Stimulated activated naive CD4-positive, alpha-beta T cell (primary cell): ENCODE measurements at places on chromosomes 5 and 9.

GRCh38 chr5:176648474-176649194, 1.4 kb downstream of the TSPAN17 start:
- peak; percentile 4 for DNase-seq

GRCh38 chr9:99850736-99851499, 29.2 kb downstream of the NR4A3 start:
- no peak for DNase-seq

DNA sequence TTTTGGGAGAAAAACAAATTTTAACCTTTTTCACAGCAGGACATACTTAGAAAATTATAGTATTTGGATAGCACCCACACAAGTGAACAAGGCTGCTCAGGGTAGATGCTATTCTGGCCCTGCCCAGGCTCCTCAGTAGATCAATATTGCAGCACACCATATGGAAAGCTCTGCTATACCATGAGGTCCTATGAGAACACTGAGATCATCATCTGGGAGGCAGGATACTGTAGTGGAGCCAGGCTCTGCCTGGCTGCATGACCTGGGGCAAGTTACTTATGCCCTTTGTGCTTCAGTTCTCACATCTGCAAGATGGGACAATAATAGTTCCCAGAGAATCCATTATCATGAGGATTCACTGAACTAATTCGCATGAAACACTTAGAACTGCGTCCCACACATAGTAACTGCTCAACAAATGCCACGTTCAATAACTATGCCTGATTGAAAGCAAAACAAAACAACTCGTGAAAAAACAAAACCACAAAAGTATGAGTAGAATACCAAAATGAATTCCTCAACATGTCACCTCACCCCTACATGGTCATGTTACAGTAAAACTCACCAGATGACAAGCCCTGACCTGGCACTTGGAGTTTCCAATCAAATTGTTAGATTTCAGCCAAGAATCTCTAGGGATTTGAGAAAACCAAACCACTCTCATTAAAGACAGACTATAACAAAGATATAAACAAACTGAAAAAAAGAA, 31.9 kb downstream of the ARSB start:
- no peak for DNase-seq

GRCh38 chr9:23728736-23729135, 97.3 kb downstream of the ELAVL2 start:
- no peak for DNase-seq

- no peak for DNase-seq
Observed at GRCh38 chr5:6435356-6435755, 13.3 kb upstream of the UBE2QL1 start.

- no peak for DNase-seq
Observed at GRCh38 chr9:105887679-105888078, 193.3 kb downstream of the TMEM38B start.

GRCh38 chr5:158519433-158520021, 580.2 kb downstream of the EBF1 start:
- no peak for DNase-seq

DNA sequence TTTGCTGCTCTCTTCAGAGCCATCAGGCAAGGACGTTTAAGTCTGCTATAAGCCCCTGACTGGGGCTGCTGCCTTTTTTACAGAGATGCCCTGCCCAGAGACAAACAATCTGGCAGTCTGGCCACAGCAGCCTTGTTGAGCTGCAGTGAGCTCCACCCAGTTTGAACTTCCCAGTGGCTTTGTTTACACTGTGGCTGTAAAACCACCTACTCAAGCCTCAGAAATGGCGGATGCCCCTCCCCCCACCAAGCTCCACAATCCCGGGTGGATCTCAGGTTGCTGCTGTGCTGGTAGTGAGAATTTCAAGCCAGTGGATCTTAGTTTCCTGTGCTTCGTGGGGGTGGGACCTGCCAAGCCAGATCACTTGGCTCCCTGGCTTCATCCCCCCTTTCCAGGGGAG, 59.7 kb upstream of the SNCAIP start:
- DNase-seq = no peak

DNA sequence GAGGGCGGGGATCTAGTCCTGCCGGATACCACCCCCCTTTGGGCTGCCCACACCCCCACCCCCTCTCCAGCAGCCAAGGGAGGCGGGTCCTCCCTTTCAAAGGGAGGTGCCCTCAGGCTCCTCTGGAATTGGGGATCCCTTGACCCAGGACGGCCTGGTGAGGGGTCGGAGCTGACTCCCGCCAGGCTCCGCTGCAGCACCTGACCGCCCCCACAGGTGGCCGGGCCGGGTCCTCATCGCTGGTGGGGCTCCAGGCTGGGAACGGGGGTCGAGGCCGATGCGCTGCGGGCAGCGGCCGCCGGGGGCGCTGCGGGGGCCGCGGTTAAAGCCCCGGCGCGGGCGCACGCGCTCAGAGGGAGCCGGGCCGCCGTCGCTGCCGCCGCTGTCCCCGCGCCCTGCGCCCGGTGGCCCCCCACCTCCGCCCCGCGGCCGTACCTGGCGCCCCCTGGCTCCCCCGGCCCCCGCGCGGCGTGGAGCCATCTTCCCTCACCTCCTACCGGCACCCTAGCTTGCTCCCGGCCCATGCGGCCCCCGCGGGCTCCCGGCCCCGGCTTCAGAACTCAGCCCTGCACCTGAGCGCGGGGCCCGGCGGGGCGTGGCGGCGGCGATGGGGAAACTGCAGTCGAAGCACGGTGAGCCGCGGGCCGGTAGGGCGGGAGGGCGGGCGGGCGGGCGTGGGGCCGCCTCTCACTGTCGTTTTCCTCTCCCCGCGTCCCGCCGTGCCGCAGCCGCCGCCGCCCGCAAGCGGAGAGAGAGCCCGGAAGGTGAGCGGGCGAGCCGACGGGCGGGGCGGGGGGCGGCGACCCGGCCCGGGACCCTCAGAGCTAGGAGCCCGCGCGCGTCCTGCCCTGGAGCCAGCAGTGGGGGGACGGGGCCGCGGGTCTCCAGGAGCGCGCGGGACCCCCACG, at the start of gene NKD2:
TSS of gene NKD2 (plus strand) at position 352 of the 908 bp plus-strand sequence. CDS start at position 608, 256 bp downstream.
- DNase-seq = peak; percentile 57
